CD8-positive, alpha-beta memory T cell (primary cell): ENCODE measurements at places on chromosomes 2 and 18. TPM values are rescaled to one million over a fixed set of nuclear protein-coding genes. Genes with fewer than 3 reads are reported as not detected.

Gene UGT1A5
- total RNA-seq, result not detected

Gene GALNT5
- total RNA-seq, result not detected

Gene ANKRD30BL
- total RNA-seq, result not detected

Gene ALK
- total RNA-seq, result not detected

Gene GRHL1
- 0.88 TPM for total RNA-seq

Gene ESPNL
- not detected for total RNA-seq

Gene DUSP2
- 237 TPM for total RNA-seq

Gene PAX8
- 2.3 TPM for total RNA-seq

Gene BOLL
- not detected for total RNA-seq

Gene CAPN14
- 0.31 TPM for total RNA-seq

Gene CLIP4
- total RNA-seq, result 22.3 TPM

DNA sequence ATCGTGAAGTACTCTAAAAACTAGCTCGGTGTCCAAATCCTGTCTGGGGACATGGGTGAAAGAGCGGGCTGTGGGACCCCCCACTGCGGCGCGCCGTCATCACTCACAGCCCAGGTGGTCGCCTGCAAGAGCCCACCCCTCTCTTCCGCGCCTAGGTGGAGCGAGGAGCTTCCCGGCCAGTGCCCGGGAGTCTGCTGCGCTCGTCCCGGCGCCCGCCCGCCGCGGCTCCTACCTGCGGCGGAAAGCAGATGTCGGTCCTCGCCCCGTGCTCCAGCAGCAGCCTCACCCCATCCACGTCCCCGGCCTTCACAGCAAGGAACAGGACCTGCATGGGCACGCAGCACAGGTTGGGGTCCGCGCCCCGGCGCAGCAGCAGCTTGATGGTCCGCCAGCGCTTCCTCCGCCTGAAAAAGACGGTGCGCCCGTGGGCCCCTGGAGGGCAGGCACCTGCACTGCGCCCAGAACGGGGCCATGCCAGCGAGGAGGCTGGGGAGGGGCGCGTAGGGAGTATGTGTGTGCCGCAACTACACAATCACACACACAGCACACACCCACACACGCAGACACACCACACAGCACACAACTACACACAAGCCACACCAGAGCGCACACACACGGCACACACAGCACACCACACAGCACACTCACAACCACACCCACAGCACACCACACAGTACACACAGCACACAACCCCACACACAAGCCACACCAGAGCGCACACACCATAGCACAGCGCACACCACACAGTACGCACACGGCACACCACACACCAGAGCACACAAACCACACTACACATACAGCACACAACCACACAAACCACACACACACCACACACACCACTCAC is 37.4 kb downstream of the ANKMY1 start:
- no peaks in the 10 kb centered on the region for H3K27me3 ChIP-seq
- no peak for DNase-seq
- H3K27ac ChIP-seq, result no peak overlapping the region
- H3K4me3 ChIP-seq, result no peak overlapping the region
- no peaks in the 10 kb centered on the region for H3K4me1 ChIP-seq
- H3K36me3 ChIP-seq, result no peaks in the 10 kb centered on the region

DNA sequence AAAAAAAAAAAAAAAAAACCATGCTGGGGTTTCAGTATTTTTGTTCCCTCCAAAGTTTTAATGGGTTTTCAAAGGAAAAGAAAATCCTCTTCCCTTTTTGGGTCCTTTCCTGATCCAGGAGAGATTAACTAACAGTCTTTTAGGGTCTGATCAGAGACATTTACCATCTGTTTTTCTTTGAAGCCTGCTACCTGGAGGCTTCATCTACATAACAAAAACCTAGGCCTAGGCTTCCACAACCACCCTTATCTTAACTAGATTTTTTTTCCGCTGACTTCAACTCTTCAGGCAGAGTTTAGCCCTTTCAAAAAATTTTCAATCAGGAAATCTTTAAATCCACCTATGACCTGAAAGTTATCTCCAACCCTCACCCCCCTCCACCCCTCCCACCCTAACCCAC is 154.7 kb downstream of the MBD2 start:
- H3K27me3 ChIP-seq, result no peaks in the 10 kb centered on the region
- H3K4me1 ChIP-seq, result no peaks in the 10 kb centered on the region
- no peak overlapping the region for H3K4me3 ChIP-seq
- DNase-seq, result no peak

- H3K4me1 ChIP-seq, result peaks cover 8% of the 10 kb centered on the region
- H3K27ac ChIP-seq, result no peak overlapping the region
- no peak for DNase-seq
- no peaks in the 10 kb centered on the region for H3K27me3 ChIP-seq
- H3K36me3 ChIP-seq, result no peaks in the 10 kb centered on the region
These were observed 33.9 kb upstream of the POMC start for GRCh38 chr2:25202275-25202674.

- no peak overlapping the region for H3K27ac ChIP-seq
- H3K4me1 ChIP-seq, result no peaks in the 10 kb centered on the region
- H3K27me3 ChIP-seq, result no peaks in the 10 kb centered on the region
- no peak overlapping the region for H3K4me3 ChIP-seq
- no peaks in the 10 kb centered on the region for H3K36me3 ChIP-seq
These were observed 582.1 kb downstream of the ZEB2 start for GRCh38 chr2:143937723-143938350.

- DNase-seq, result no peak
- H3K27ac ChIP-seq, result no peak overlapping the region
- no peaks in the 10 kb centered on the region for H3K27me3 ChIP-seq
- no peaks in the 10 kb centered on the region for H3K4me1 ChIP-seq
These were observed 90.3 kb upstream of the BCL11A start for GRCh38 chr2:60643747-60644146.

DNA sequence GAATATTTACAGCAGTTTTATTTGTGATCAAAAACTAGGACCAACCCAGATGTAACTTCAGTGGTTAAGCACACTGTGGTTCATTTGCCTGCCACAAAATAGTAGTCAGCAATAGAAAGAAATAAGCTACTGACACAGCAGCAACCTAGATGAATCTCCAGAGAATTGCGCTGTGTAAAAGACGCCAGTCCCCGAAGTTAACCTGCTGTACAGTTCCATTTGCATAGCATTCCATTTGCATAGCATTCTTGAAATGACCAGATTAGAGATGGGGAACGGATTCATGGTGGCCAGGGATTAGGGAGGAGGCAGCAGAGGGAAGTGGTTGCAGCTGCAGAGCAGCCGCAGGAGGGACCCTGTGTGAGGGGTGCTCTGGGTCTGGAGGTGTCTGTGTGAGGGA is 39.3 kb upstream of the NFATC1 start:
- no peak for DNase-seq
- no peaks in the 10 kb centered on the region for H3K27me3 ChIP-seq
- peaks cover 11% of the 10 kb centered on the region for H3K36me3 ChIP-seq
- no peak overlapping the region for H3K4me3 ChIP-seq

GRCh38 chr2:178756843-178757242 is 50.4 kb downstream of the TTN start:
- no peak for DNase-seq
- H3K36me3 ChIP-seq, result no peaks in the 10 kb centered on the region
- no peaks in the 10 kb centered on the region for H3K27me3 ChIP-seq
- H3K4me3 ChIP-seq, result no peak overlapping the region

GRCh38 chr2:166375195-166375735 is 479 bp downstream of the SCN9A start:
- no peaks in the 10 kb centered on the region for H3K4me1 ChIP-seq
- no peak for DNase-seq
- no peak overlapping the region for H3K27ac ChIP-seq
- H3K4me3 ChIP-seq, result no peak overlapping the region
- H3K27me3 ChIP-seq, result no peaks in the 10 kb centered on the region

GRCh38 chr2:184729581-184729980 is 131.3 kb downstream of the ZNF804A start:
- no peaks in the 10 kb centered on the region for H3K27me3 ChIP-seq
- no peak overlapping the region for H3K27ac ChIP-seq
- no peak overlapping the region for H3K4me3 ChIP-seq
- no peaks in the 10 kb centered on the region for H3K36me3 ChIP-seq
- H3K4me1 ChIP-seq, result no peaks in the 10 kb centered on the region

DNA sequence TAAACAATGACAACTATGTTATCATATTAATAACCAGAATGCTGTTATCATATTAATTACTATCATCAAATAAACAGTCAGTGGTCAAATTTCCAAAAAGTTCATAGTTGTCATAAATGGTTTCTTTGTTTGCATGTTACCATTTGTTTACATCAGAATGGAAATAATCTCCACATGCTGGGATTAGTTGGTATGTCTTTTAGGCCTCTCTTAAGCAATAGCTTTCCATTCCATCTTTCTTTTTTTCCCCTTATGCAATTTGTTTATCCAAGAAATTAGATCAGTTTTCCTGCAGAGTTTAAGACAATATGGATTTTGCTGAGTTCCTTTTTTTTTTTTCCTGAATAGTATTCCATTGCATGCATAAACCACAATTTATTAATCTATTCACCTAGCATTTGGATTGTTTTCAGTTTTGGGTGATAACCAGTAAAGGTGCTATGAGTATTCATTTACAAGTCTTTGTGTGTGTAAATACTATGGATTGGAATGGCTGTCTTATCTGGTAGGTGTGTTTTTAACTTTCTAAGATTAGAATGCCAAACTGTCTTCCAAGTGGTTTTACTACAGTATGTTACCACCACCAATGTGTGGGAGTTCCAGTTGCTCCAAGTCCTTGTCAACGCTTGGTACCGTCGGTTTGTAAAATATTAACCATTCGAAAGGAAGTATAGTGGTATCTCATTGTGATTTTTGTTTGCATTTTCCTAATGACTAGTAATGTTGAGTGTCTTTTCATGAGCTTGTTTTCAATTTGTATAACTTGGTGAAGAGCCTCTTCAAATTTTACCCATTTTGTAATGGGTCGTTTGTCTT is 33.3 kb upstream of the TXNDC2 start:
- no peaks in the 10 kb centered on the region for H3K36me3 ChIP-seq
- no peaks in the 10 kb centered on the region for H3K27me3 ChIP-seq
- H3K4me3 ChIP-seq, result no peak overlapping the region

- no peaks in the 10 kb centered on the region for H3K27me3 ChIP-seq
- no peaks in the 10 kb centered on the region for H3K36me3 ChIP-seq
- no peak overlapping the region for H3K4me3 ChIP-seq
- no peak overlapping the region for H3K27ac ChIP-seq
These were observed 47.2 kb downstream of the PLEK start for GRCh38 chr2:68412127-68412819.
